ENCODE measurements at places on chromosomes 16 and 17.

DNA sequence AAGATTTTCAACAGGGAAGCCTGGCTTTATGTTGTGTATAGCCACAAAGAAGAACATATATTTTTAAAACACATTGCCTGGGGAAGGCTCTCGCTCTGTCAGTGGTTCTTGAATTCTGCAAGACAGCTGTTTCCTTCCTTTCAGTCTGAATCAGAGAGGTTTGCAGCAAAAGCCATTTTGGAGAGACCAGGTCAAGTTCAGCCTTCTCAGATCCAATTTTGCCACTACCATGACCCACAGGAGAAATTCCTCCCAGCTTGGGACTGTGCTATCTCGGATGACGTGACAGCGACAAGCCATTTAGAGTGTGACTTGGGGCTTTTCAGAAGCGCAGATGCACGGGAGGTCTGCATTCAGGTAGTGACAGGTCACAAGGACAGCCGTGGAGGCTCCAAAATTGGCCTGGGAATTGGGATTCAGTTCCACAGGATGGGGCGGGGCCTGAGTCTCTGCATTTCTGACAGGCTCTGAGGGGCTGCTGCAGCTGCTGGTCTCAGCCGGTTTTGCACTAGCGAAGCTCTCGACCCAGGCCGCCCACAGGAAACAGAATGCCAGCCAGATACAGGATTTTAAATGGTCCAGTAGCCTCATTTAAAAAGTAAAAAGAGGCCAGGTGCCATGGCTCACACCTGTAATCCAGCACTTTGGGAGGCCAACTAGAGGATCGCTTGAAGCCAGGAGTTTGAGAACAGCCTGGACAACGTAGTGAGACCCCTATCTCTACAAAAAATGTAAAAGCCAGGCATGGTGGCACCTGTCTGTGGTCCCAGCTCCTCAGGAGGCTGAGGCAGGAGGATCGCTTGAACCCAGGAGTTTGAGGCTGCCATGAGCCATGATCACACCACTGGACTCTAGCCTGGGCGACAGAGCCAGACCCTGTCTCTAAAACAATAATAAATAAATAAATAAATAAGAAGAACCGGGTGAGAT is 196.6 kb upstream of the CIBAR2 start:
- H3K27me3 ChIP-seq: peaks cover 19% of the 10 kb centered on the region
- H3K36me3 ChIP-seq: no peaks in the 10 kb centered on the region
- H3K27ac ChIP-seq: peak overlapping the region; percentile 26
- no peak overlapping the region for H3K4me3 ChIP-seq
- peaks cover 64% of the 10 kb centered on the region for H3K4me1 ChIP-seq

- no peak for DNase-seq
- H3K36me3 ChIP-seq: peaks cover 72% of the 10 kb centered on the region
- H3K27me3 ChIP-seq: no peaks in the 10 kb centered on the region
- no peak overlapping the region for H3K27ac ChIP-seq
- H3K4me3 ChIP-seq: no peak overlapping the region
Observed at GRCh38 chr16:69871708-69872107, 79.4 kb upstream of the CLEC18A start.

GRCh38 chr16:74936902-74937560 is 47.9 kb downstream of the WDR59 start:
- H3K4me1 ChIP-seq: no peaks in the 10 kb centered on the region
- H3K27me3 ChIP-seq: no peaks in the 10 kb centered on the region
- H3K27ac ChIP-seq: no peak overlapping the region
- DNase-seq: no peak

DNA sequence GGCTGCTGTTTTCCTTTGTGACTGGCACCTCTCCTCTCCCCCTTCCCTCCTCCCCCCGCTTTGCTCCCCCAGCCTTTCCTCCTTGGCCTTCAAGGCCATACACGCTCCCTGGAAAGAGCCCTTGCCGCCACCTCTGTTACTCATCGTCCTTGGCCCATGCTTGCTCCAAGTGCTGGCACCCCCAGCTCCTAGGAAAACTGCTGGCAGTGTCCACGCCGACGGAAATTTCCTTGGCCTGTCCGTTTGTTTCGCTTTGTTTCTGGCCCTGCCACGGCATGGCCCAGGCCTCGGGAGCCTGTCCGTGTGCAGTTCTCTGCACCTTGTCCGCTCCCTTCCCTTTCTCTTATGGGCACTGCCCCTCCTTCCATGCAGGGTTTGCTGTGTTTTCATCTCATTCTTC is 18.0 kb downstream of the CA5A start:
- no peaks in the 10 kb centered on the region for H3K36me3 ChIP-seq
- H3K4me3 ChIP-seq: no peak overlapping the region
- no peak for DNase-seq
- H3K27ac ChIP-seq: no peak overlapping the region
- no peaks in the 10 kb centered on the region for H3K4me1 ChIP-seq
- peaks cover 21% of the 10 kb centered on the region for H3K27me3 ChIP-seq

- H3K27ac ChIP-seq: peak overlapping the region; percentile 42
- DNase-seq: peak; percentile 23
- no peaks in the 10 kb centered on the region for H3K36me3 ChIP-seq
- no peaks in the 10 kb centered on the region for H3K27me3 ChIP-seq
- no peak overlapping the region for H3K4me3 ChIP-seq
- no peaks in the 10 kb centered on the region for H3K4me1 ChIP-seq
Observed at GRCh38 chr17:38320482-38320881, 23.3 kb downstream of the GPR179 start.

DNA sequence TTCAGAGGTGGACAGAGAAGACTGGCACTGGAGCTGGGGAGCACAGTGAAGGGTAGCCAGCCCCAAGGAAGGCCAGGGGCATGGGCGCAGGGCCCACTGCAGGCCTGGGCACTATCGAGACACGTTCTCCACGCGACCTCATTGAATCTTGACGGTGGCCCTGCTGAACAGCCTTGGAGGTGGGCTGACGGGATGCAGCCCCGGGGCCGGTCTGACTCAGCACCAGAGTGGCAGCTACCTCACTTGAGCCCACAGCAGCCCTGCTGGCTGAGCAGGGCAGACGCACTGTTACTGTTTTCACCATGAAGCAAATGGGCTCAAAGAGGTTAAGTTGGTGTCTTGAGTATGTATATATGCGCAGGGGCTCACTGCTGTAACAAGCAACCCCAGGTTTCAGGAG is 78.8 kb upstream of the FOXF1 start:
- no peaks in the 10 kb centered on the region for H3K36me3 ChIP-seq
- H3K4me1 ChIP-seq: no peaks in the 10 kb centered on the region
- H3K27ac ChIP-seq: no peak overlapping the region
- no peak for DNase-seq
- no peaks in the 10 kb centered on the region for H3K27me3 ChIP-seq
- H3K4me3 ChIP-seq: no peak overlapping the region

DNA sequence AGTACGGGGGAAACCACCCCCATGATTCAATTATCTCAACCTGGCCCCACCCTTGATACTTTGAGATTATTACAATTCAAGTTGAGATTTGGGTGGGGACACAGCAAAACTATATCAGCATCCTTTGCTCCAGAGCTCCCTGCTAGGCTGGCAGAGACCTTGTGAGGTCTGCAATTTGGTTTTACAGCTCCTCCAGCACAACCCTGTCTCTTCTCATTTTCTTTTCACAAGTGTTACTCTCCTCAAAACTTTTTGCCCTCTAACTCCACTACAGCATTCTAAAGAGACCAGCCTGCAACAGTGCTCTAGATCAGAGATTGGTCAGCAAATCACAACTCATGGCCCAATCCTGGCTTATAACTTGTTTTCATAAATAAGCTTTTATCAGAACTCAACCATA is 114.0 kb downstream of the USP31 start:
- no peak overlapping the region for H3K27ac ChIP-seq
- peaks cover 14% of the 10 kb centered on the region for H3K27me3 ChIP-seq
- H3K36me3 ChIP-seq: no peaks in the 10 kb centered on the region

DNA sequence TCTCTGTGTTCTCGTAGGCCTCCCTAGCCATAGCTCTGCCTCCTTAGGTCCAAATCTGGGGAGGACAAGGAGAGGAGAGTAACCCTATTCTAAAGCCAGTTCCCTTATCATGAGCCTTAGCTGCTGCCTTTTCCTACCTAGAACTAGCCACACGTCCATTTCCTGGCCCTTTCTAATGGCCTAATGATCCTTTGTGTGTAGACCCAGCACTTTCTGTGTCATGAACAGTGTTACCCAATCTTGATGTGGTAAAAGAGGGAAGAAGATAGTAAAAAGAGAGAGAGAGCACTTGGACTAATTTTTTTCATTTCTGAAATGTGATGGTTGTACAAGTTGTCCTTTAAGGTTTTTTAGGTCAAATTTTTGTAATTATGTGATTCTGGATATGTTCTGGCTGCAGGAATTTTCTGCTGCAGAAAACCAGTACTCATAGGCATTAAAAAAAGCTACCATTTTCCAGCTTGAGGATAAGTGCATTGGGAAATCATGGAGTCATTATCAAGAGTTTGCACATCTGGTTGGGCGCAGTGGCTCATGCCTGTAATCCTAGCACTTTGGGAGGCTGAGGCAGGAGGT is 18.2 kb downstream of the CASC3 start:
- DNase-seq: peak; percentile 53
- H3K27me3 ChIP-seq: no peaks in the 10 kb centered on the region
- peaks cover 26% of the 10 kb centered on the region for H3K4me1 ChIP-seq
- peak overlapping the region; percentile 77 for H3K27ac ChIP-seq
- no peak overlapping the region for H3K4me3 ChIP-seq

GRCh38 chr17:63694229-63694949 is 5.5 kb downstream of the LIMD2 start:
- H3K4me1 ChIP-seq: peaks cover 33% of the 10 kb centered on the region
- H3K27me3 ChIP-seq: no peaks in the 10 kb centered on the region
- H3K4me3 ChIP-seq: no peak overlapping the region

- DNase-seq: peak; percentile 1
- H3K27ac ChIP-seq: no peak overlapping the region
- H3K36me3 ChIP-seq: no peaks in the 10 kb centered on the region
- H3K27me3 ChIP-seq: no peaks in the 10 kb centered on the region
- H3K4me3 ChIP-seq: no peak overlapping the region
- no peaks in the 10 kb centered on the region for H3K4me1 ChIP-seq
Observed at GRCh38 chr16:20122011-20122410, 48.3 kb upstream of the GPR139 start.

- H3K27ac ChIP-seq: peak overlapping the region; percentile 47
Observed at GRCh38 chr17:67440277-67441051, 63.4 kb downstream of the PITPNC1 start.

GRCh38 chr17:60508384-60508980 is 17.6 kb downstream of the APPBP2 start:
- H3K27me3 ChIP-seq: no peaks in the 10 kb centered on the region
- DNase-seq: no peak
- H3K4me1 ChIP-seq: peaks cover 3% of the 10 kb centered on the region
- no peak overlapping the region for H3K4me3 ChIP-seq
- H3K36me3 ChIP-seq: no peaks in the 10 kb centered on the region

- H3K4me3 ChIP-seq: no peak overlapping the region
- no peaks in the 10 kb centered on the region for H3K4me1 ChIP-seq
- H3K36me3 ChIP-seq: no peaks in the 10 kb centered on the region
- H3K27ac ChIP-seq: no peak overlapping the region
- H3K27me3 ChIP-seq: peaks cover 83% of the 10 kb centered on the region
Observed at GRCh38 chr16:83992624-83993023, 24.6 kb downstream of the NECAB2 start.

GRCh38 chr17:52673791-52674190 is 515.3 kb upstream of the CA10 start:
- no peaks in the 10 kb centered on the region for H3K4me1 ChIP-seq
- no peaks in the 10 kb centered on the region for H3K36me3 ChIP-seq
- H3K27ac ChIP-seq: no peak overlapping the region
- DNase-seq: no peak
- H3K27me3 ChIP-seq: no peaks in the 10 kb centered on the region
- H3K4me3 ChIP-seq: no peak overlapping the region

DNA sequence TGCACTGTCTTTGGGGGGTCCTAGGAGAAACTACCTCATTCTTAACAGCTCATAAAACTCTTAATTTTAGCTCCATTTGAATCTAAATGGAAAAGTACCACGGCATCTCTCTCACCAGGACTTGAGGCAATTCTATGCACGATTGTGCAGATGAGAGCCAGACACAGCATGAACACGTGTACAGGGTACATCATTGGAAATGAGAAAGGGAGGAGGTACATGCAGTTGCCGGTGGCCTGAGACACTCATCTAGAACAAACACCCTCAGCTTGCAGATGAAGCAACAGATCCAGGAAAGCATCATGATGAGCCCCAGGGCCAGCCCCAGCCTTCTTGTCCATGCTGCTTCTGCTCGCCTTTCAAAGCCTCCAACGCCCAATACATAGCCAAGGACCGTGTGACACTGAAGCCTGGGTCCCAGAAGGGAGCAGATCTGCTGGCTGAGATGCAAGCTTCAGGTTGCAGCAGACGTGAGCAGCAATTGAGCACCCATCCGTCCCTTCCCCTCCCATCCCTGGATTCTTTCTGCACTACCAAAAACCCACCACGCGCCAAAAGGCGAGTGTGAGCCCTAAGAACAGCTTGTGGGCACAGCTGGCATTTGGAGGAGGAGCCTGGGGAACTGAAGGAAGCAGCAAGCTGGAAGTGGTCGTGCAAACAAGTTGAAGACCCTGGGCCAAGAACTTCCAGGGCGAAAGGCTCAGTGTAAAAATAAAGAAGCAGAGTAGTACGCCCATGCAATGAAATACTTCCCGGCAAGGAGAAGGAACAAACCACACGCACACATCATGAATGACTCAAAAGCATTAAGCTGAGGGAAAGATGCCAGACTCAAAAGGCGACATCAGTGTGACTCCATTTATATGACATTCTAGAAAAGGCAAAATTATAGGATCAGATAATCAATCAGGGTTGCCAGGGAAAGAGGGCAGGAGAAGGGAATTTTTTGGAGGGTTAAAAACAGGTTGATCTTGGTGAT is 7.3 kb upstream of the RCVRN start:
- no peaks in the 10 kb centered on the region for H3K4me1 ChIP-seq
- peaks cover 20% of the 10 kb centered on the region for H3K27me3 ChIP-seq
- no peak overlapping the region for H3K4me3 ChIP-seq
- H3K36me3 ChIP-seq: no peaks in the 10 kb centered on the region
